Stimulated activated CD4-positive, alpha-beta T cell treated with anti-CD3 and anti-CD28 coated beads, Interleukin-1b, Interleukin-23, amount 100 ng/mL, for 1 hour (primary cell): ENCODE measurements at places on chromosomes 7 and 10.

DNA sequence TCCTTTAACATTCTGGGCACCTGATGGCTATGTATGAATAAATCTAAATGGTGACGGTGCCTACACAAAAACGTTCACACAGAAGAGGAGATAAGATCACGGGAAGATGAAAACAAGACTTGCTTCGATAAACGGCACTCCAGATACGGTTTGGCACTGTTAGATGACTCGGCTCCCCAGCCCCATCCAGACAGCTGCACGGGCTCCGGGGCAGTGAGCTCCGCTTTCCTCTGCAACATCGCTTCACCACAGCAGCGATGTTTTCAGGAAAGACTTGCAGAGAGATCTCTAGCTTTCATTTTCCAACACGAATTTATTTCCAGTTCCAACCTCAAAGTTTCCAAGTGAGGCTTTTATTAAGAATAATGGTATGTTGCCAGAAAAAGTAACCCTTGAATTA lies 132.1 kb downstream of the KLF6 start:
- no peak for DNase-seq

DNA sequence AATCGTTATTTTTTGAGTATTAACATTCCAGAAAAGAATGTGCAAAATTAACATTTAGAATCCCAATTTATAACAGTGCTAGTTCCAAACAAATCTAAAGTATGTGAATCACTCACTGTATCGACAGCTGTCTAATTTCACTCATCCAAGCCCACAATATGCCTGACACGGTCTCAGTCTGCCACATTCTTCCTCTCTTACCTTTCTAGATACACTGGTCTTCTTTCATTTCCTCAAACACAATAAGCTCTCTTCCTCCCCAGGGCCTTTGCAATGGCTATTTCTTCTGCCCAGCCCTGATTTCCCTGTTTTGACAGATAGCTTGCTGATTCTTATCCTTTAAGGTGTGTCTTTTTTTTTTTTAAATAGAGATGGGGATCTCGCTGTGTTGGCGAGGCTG lies 48.8 kb downstream of the UBE2H start:
- DNase-seq: no peak

- DNase-seq: no peak
Measured at GRCh38 chr10:94093286-94093905, 99.7 kb downstream of the PLCE1 start.

GRCh38 chr7:54015251-54015650 lies 526.9 kb upstream of the VSTM2A start:
- no peak for DNase-seq

GRCh38 chr7:92251181-92251580 lies 5.4 kb downstream of the ANKIB1 start:
- DNase-seq: no peak
